ENCODE measurements at places on chromosomes 7 and 10.

DNA sequence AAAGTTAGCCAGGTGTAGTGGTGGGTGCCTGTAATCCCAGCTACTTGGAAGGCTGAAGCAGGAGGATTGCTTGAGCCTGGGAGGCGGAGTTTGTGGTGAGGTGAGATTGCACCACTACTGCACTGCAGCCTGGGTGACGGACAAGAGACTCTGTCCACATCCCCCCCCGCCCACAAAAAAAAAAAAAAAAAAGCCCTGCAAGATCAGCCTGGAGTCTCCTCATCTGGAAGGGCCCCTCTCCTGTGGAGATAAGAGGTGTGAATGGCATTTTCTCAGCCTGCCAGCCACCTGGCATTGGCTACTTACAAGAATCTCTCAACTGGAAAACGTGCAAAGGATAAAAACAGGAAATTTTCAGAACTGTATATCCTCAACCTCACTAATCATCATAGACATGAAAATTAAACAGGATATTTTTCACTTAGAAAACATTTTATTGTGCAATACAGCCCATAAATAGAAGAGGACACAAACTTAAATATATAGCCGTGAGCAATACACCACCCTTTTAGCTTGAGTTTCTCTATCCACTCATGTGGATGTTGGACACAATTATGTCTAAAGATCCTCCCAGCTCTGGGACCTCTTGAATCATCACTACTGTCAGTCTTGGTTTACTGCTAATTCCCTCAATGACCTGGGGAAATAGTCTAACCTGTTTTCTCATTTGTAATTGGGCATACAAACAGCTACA is 11.3 kb upstream of the TSPAN15 start:
- DNase-seq = no peak

DNA sequence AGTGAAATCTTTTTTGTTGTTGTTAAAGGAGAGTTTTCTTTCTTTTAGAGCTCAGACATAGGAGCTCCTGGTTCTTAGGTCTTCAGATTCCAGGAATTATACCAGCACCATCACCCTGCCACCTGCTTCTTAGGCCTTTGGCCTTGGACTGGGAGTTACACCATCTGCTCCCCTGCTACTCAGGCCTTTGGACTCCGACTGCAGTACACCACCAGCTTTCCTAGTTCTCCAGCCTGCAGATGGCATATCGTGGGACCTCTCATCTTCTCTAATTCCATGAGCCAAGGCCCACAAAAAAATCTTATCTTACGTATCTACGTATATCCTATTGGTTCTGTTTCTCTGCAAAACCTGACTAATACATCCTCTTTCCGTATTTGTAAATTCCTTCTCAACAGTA is 5.1 kb upstream of the TACC2 start:
- DNase-seq = no peak

DNA sequence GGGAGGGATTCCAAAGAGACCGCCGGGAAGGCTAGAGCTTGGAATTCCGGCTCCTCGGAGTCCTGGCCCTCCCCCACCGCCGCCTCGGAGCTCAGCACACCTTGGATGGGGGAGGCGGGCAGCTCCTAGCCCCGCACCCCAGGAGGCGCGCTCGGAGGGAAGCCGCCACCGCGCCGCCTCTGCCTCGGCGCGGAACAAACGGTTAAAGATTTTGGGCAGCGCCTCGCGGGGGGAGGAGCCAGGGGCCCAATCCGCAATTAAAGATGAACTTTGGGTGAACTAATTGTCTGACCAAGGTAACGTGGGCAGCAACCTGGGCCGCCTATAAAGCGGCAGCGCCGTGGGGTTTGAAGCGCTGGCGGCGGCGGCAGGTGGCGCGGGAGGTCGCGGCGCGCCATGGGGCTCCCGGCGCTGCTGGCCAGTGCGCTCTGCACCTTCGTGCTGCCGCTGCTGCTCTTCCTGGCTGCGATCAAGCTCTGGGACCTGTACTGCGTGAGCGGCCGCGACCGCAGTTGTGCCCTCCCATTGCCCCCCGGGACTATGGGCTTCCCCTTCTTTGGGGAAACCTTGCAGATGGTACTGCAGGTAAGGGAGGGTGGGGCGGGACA is at the start of gene CYP26A1:
Gene CYP26A1, plus strand, starts transcription at position 355 of the 608 bp plus-strand sequence. Its CDS starts 42 bp downstream, at position 397.
- peak; percentile 81 for DNase-seq

DNA sequence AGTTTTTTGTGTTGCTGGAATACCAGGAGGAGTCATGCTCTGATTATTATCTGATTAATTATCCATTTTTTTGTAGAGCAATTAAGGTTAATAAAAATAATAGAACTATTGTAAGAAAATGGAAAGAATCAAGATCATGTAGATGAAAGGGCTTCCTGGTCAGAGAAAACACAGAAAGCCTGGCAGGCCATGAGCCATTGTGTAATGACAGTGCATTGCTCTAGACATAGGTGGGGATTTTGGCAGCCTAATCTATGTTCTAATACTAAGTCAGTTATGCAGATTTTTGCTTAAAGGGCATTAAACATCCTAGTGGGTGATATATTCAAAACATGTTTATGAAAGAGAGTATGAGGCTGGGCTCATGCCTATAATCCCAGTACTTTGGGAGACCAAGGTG is 198.2 kb downstream of the PPP1R9A start:
- no peak for DNase-seq

DNA sequence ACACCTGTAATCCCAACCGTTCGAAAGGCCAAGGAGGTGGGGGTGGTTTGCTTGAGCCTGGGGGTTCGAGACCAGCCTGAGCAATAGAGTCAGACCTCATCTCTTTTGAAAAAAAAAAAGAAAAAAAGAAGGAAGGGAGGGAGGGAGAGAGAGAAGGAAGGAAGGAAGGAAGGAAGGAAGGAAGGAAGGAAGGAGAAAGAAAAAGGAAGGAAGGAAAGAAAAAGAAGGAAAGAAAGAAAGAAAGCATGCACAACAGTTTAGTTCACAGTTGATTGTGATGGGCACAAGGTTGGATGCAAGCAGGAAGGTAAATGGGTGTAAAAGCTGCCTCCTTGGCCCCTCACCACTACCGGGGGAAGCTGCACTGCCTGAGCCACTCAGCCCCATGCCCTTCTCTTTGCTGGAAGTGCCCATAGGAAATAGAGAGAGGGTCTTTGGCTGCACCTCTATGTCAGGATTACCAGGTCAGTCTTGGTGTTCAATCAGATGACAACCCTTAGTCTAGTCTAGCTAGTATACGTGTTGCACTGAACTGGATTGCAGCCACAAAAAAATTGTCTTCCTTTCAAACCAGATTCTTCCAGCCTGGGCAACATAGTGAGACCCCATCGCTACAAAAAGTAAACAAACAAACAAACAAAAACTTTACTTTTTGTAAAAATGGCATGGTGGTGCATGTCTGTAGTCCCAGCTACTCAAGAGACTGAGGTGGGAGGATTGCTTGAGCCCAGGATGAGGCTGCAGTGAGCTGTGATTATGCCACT is 20.0 kb downstream of the MAP3K8 start:
- DNase-seq = no peak

DNA sequence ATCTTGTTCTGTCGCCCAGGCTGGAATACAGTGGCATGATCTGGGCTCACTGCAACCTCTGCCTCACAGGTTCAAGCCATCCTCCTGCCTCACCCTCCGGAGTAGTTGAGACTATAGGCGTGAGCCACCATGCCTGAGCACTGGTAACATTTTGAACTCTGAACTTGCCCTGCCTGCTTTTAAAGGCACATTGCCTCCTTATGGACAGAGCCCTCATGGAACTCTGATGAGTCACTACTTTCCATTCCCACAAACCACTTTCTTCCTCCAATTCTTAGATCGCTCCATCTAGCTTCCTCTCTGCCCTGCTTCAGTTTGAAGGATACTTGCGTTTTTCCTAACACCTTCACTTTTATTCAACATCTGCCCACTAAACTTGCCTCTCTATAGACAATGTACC is 38.1 kb downstream of the PRPS1L1 start:
- DNase-seq = no peak

GRCh38 chr7:81600608-81601007 is 169.2 kb downstream of the HGF start:
- DNase-seq = no peak

- no peak for DNase-seq
Measured at GRCh38 chr7:96303686-96304443, 18.0 kb downstream of the SLC25A13 start.

DNA sequence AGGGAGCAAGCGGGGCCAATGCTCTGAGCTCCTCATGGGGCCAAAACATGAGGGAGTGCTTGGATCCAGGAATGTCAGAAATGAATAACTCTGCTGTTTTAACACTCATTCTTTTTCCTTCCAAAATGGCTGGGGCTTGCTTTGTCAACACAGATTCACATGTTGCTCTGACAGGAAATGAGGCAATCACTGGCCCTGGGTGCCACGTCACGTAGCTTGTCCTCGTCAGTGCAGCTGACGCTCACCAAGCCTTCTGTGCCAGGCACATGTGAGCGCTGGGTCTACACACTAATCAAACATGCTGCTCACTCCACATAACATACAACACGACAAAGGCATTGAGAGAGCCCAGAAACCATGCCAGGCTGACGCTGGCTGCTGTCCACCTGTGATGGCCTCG is 198.9 kb downstream of the WDR37 start:
- no peak for DNase-seq

DNA sequence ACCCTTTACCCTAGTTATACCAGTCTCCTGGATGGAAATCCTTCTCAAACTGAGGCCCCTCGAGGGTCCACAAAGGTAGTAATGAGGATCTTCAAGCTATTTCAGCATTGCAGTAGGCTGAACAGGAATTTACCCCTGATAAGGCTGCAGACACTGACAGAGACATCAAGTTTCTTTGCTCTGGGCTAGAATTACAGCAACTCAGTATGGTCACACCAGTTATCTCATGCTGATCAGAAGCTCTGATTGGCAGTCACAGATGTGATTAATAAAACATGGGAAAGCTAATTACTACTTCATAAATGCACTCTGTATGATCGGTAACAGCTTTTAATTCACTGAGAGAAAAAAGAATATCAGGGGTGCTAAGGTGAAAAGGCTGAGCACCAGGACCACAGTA is 30.6 kb downstream of the FAM204A start:
- DNase-seq = no peak

DNA sequence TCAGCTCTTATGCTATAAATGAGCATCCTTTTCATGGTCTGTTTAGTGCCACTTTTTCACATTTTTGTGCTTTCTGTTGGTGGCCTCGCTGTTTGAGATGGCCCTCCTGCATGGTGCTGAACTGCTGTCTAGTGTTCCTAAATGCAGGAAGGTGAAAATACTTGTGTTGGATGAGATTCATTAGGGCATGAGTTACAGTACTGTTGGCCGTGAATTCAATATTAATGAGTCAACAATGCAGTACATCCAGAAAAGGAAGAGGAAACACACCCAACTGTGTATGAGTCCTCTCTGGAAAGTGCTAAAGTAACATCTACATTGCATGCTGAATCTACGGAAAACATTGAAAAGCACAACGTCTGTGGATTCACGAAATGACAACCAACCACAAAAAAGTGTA is 124.0 kb downstream of the HERPUD2 start:
- DNase-seq = no peak

GRCh38 chr10:14665304-14665703 is 109.4 kb downstream of the FAM107B start:
- DNase-seq = no peak

- no peak for DNase-seq
Measured at GRCh38 chr10:103067484-103067883, 125.6 kb downstream of the NT5C2 start.

- DNase-seq = no peak
Measured at GRCh38 chr10:121324678-121325213, 273.5 kb downstream of the FGFR2 start.

- no peak for DNase-seq
Measured at GRCh38 chr7:140661124-140661523, 11.6 kb upstream of the ADCK2 start.

DNA sequence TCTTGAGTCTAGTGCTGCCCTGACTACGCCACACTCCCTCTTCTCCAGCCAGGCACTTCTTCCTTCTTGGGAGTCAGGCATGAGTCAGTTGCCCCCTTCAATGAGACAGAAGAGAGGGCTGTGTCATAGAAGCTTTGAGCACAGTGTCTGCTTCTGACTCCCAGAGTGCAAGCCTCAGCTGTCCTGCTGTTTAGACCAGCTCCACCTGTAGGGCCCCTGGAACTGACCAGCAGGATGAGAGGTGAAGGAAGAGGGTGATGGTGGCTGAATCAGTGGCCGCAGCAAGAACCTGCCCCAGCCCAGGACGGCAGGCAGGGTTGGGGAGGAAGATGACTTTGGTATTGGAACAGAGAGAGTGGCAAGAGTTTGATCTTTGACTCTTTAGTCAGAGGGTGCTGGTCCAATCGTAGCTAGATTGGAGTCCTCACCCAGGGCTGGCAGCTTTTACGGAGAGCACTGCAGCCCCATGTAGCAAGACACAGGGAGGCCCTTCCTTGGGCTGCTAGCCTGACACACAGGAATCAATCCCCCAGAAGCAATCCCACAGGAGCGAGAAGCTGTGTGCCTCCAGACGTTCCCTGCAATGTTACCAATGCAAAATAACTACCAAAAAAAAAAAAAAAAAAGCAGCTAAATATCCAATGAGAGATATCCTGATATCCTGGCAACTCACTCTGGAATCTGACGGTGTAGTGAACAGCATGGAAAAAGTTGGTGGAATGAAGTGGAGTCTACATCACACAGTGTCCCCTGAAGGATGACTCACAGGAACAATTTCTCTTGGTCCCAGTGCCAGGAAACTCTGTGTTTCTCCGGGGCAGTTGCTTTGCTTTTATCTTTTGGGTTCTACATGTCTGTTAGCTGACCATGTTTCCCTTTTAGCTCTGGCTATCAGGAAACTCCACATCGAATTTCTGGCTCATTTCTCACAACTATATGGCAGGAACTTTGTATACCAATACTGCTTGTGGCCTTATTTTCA is 6.9 kb downstream of the C10orf62 start:
- no peak for DNase-seq

GRCh38 chr7:155974186-155974897 is 162.1 kb upstream of the SHH start:
- DNase-seq = no peak

- DNase-seq = no peak
Measured at GRCh38 chr7:30971840-30972563, 8.2 kb downstream of the GHRHR start.

- DNase-seq = no peak
Measured at GRCh38 chr10:113305871-113306270, 247.0 kb upstream of the HABP2 start.

DNA sequence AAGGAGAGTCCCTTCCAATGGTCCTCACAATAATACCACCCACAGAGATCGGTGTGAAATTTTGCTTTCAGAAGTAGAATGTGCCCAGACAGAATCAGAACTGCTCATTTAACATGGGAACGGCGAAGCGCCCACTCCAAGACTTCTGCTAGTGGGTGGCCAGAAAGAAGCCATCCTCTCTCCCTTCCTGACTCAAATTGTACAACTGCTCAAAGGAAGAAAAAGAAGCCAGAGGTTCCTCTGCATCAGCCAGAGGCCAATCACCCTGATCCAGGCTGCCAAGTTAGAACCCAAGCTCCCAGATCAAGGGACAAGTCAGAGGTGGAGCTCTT is 23.3 kb downstream of the NUDCD3 start:
- DNase-seq = no peak

Measured in H1 (cell line).